ENCODE measurements at places on chromosomes 4 and X. TPM values are rescaled to one million over a fixed set of nuclear protein-coding genes. Genes with fewer than 3 reads are reported as not detected.

The DGAT2L6 gene
- not detected for total RNA-seq

The APEX2 gene
- 7.8 TPM for total RNA-seq

The WWC2 gene
- 44.5 TPM for total RNA-seq

The CTAG1B gene
- total RNA-seq, result not detected

The RXFP1 gene
- not detected for total RNA-seq

Measured in omental fat pad (tissue), 4 donors.